ENCODE measurements at places on chromosomes 1 and 21. TPM values are rescaled to one million over a fixed set of nuclear protein-coding genes. Genes with fewer than 3 reads are reported as not detected.

Gene GPA33
- total RNA-seq: not detected

Gene OR4F29
- total RNA-seq: not detected

Gene ANGPTL3
- total RNA-seq: not detected

DNA sequence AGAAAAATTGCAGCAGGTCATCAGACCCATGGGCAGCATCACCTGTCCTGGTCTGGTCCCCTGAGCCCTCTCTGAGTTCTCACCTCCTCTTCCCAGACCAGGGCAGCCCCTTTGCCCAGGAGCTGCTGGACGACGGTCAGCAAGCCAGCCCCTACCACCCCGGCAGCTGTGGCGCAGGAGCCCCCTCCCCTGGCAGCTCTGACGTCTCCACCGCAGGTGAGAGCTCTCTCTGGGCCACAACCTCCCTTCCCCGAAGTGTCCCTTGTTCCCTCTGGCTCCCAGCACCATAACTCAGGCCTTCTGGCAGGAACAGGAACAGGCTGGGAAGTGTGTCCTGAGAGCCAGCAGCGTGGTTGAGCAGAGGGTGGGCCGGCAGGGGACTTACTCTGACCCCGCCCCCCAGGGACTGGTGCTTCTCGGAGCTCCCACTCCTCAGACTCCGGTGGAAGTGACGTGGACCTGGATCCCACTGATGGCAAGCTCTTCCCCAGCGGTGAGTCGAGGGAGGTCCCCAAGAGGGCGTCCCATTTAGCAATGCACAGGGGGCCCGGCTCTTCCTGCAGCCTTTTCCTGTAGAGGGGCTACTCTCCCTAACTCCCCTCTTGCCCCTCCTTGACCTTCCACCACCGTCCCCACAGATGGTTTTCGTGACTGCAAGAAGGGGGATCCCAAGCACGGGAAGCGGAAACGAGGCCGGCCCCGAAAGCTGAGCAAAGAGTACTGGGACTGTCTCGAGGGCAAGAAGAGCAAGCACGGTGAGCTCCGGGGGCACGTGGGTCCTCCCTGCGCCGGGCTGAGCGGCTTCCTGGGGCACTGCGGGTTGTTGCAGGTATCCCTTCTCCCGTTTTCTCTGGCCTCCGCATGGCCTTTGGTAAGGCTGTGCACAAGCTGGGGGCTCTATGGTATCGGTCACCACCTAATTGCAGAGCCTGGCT, 2.4 kb downstream of the ELF3 start:
- no peak for DNase-seq

GRCh38 chr1:208524925-208525324, 280.7 kb upstream of the PLXNA2 start:
- DNase-seq: no peak

- no peak for DNase-seq
Observed at GRCh38 chr1:50724626-50725286, 235.3 kb downstream of the FAF1 start.

Gene PPP1R8
- total RNA-seq: 68.6 TPM

Gene LEFTY1
- not detected for total RNA-seq

- no peak for DNase-seq
Observed at GRCh38 chr1:70546726-70547125, 135.7 kb downstream of the CTH start.

DNA sequence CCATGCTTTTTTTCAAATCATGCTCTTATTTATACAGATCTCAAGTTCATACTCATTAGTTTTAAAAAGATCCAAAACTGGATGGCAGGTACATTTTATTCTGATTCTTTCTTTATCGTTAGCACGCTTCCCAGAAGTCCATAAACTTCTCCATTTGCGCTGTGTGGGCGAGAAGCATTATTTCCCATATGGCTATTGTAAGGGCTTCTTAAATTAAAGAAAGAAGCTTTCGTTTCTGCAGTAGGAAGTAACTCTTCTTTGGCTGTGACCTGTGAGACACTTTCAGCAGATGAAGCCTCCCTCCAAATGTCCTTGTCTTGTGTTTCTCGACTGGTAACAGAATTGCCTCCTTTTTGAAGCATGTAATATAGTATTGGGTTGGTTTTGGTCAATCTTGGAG, 100.2 kb downstream of the NRIP1 start:
- no peak for DNase-seq

DNA sequence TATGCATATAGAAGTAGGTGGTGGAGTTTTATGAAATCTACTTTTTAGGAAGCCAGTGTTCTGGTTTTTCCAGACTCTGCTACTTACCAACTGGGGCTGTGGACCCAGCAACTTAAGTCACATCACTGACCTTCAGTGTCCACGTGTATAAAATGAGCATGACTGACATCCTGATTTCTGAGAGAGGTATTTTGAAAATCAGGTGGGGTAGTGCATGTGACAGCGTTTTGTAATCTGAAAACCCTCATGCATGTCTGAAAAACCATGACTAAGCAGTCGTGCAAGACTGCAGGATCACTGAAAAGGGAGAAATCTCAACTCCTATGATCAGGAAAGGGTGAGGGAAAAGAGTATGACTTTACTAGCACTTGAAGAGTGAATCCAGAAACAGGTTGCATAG, 26.1 kb downstream of the CR1L start:
- no peak for DNase-seq

GRCh38 chr1:3775490-3776230, 3.1 kb downstream of the SMIM1 start:
- peak; percentile 76 for DNase-seq
